NCI-H69 (cell line): ENCODE measurements at places on chromosomes 1 and 21.

GRCh38 chr21:32544697-32545096 is 40.6 kb downstream of the TCP10L start:
- no peak for DNase-seq

DNA sequence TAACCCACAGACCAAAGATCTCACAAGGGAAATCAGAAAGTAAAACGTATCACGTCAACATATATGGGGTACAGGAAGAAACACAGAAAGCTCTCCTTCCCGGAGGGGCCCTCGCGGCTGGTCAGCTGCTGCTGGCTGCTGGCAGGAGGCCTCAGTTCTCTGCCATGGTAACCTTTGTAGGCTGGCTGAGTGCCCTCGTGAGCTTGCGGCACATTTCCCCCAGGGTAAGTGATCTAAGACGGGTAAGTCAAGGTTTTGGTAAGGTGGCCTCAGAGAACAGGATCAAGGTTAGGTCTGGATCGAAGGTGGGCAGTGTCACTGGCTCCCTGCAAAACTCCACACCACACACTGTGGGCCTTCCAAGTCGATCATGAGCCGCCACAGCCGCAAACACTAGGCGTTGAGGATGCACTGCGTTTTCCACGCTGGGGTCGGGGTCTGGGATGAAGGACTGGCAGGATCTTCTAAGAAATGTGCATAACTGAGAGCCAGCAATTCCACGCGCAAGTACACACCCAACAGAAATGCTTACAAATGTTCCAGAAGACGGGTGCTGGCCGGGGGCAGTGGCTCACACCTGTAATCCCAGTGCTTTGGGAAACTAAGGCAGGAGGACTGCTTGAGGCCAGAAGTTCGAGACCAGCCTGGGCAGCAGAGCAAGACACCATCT is 33.9 kb downstream of the WDR4 start:
- no peak for DNase-seq

DNA sequence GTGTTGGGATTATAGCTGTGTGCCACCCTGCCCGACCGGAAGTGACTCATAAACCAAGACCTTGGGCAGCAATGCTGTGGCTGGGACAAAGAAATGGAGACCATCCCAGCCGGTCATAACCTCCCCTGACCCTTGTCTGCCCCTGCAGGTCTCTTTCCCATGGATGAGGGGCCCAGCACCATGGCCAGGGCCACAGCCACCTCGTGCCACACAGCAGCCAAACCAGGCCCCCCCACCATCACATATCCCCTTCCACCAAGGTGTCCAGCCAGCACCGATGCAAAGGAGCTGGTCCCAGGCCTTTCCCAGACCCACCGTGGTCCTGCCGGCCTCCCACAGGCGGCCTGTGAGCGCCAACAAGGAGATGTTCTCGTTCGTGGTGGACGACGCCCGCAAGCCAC is 42.2 kb downstream of the FHAD1 start:
- DNase-seq: no peak

GRCh38 chr1:182770232-182770631 is 19.3 kb upstream of the NPL start:
- DNase-seq: no peak

- DNase-seq: no peak
Measured at GRCh38 chr1:65269612-65270011, 39.7 kb upstream of the DNAJC6 start.

- no peak for DNase-seq
Measured at GRCh38 chr1:71339238-71339637, 258.4 kb upstream of the ZRANB2 start.

DNA sequence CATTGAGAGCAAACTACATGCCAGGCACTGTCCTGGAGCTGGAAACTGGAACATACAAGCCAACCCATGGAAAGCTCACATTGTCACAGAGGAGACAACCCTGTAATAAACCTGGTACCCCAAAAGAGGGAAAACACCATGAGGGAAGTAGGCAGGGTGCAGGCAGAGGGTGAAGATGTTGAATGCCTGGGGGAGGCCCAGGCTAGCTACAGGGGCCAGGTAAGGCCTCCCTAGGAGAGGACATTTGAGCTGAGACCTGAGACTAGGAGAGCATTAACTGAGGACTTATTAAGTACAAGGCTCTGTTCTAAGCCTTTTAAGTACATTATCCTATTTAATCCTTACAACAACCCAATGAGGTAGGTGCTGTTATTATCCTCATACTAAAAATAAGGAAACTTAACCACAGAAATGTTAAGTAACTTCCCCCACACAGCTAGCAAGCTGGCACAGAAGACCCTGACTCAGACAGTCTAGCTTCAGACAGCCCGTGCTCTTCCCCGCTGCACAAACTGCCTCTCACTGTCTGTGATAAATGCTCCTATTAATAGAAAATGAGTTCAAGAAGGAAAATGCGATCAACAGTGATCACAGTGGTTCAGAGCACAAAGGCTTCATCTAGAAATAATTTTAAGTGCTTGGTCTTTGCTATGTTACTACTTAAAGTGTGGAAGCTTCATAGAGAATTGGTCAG is 41.8 kb downstream of the ZNF281 start:
- DNase-seq: no peak

DNA sequence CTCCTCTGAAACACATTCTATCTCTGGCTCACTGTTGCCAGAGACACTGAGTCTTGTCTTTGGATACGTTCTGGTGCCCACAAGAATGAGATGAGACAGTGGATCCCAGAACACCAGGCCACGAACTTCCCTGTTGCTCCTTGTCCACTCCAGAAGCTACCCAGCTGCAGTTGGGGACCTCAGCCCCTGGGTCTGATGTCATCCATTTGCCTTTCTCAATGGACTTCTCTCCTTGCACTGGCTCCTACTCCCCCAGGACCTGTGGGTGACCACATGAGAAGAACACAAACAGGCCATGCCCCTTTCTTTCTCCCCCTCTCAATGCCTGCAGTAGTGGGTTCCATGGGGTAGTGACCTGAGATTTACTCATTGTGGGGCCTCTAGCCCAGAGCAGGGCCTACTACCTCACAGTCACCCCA is 5.9 kb downstream of the NBPF1 start:
- DNase-seq: no peak

GRCh38 chr1:96872757-96873156 is 151.2 kb downstream of the PTBP2 start:
- no peak for DNase-seq

DNA sequence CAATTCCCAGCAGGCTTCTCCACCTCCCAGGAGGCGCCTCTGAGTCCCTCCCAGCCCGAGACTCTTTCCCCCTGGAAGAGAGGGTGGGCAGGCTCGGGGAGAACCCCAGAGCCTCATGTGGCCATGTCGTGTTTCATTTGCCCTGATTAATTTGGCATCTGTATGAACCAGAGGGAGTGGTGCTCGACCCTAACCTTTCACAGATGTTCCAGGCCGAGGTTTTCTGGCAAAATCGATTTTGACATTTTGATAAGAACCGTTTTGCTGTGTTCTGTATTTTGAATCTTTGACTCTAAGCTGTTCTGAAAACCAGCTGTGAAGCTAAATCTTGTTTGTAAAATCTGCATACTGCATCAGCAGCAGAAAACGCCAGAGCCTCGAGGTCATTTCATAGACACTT is 367.4 kb downstream of the CAMTA1 start:
- no peak for DNase-seq

GRCh38 chr1:234139966-234140365 is 233.3 kb upstream of the COA6 start:
- DNase-seq: no peak

GRCh38 chr1:77925956-77926355 is 37.5 kb downstream of the NEXN start:
- DNase-seq: no peak

GRCh38 chr1:226371027-226371694 is 36.7 kb downstream of the PARP1 start:
- no peak for DNase-seq

DNA sequence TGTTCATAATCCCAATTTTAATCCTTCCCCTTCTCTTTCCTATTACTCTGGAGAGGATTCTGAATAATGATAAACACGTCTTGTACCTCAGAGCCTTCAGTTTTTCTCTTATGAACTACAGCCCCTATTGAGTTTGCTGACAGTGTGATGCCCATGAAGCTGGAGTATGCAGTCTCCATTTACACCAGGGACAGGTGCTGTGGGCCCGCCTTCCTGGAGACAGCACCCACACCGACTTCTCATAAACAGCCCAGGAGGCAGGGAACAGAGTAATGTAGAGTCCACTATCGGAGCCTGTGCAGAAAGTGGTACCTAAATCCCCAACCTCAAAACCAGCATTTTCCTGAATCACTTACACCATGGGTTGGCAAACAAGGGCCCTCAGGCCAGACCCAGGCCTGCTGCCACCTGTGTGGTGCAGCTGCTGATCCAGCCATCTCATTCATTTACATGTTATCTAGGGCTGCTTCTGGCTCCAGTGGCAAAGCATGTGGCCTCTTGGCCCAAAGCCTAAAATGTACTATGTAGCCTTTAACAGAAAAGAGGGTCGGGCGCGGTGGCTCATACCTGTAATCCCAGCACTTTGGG is 95.1 kb upstream of the KRTAP19-8 start:
- no peak for DNase-seq

DNA sequence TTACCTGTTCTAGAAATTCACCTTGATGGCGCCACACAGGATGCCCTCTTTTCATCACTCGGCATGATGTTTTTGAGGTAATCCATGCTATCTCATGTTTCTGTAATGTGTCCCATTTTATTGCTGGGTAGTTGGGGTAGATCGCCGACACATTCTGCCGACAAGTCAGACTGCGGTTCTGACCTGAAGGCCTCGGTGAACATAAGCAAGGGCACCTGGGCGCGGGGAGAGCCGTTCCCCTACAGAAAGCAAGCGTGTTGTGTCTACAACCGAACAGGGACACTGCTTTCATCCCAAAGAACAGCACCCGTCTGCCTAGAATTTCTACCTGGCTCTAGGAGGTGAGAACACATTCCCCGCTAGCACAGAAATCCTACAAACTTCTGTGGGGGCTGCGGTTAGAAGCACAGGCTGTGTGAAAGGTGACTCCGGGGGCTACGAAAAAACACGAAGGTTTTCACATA is 149.2 kb downstream of the PPIAL4G start:
- no peak for DNase-seq

- DNase-seq: no peak
Measured at GRCh38 chr1:80982831-80983230, 817.9 kb upstream of the ADGRL2 start.

DNA sequence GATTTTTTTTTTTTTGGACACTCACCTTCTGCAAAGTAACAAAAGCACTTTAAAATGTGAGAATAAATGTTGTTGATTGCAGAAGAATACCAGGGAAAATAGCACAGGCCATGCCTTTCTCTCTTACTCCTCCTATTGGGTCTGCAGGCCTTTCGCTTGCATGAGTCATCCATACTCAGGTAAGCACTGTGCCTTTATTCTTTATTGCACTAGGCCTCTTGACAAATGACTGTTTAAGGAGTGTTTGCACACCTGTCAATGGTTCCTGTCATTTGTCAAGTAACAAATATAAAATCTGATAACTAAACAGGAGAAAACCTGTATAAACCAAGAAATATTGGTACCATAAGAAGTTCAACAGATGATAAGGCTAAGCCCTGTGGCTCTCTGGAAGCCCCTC is 106.5 kb downstream of the RGS7 start:
- peak; percentile 71 for DNase-seq

- no peak for DNase-seq
Measured at GRCh38 chr1:180026556-180026955, 71.9 kb downstream of the CEP350 start.

- no peak for DNase-seq
Measured at GRCh38 chr1:7116001-7116400, 330.7 kb downstream of the CAMTA1 start.

DNA sequence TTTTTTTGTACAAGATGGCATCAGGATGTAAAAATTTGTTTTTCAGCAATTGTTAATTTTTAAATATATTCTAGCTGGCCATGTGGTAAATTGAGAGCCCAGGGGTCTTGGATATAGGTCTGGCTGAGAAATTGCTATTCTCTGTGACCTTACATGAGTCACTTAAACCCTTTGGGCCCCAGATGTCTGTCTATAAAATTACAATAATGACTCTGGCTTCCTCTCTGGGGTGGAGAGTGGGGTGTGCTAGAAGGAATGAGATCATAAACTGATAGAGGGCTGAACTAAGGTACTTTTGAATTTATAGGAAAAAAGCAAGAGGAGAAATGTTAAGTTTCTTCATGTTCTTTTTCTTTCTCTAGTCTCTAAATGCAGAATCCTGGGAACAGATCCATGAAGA is 12.4 kb upstream of the TCHH start:
- peak; percentile 61 for DNase-seq

DNA sequence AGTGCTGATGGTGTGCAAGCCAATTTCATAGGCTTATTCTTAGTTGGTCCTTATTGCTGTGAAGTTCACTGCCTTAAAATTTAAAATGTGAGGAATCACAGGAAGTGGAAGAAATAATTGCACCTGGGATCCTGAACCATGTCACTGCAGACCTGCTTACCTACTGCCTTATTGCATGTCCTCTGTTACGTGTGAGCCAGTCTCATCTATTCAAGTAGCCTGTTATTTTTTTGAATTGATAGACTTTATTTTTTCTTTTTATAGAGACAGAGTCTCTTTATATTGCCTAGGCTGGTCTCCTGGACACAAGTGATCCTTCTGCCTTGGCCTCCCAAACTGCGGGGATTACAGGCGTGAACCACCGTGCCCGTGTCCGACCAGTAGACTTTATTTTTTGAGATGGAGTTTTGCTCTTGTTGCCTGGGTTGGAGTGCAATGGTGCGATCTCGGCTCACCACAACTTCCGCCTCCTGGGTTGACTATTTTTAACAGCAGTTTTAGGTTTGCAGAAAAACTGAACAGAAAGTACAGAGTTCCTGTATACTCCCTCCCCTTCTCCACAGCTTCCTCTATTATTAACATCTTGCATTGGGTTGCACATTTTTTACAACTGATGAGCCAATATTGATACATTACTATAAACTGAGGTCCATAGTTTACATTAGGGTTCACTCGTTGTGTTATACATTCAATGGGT is 14.0 kb upstream of the DISC1 start:
- DNase-seq: no peak

DNA sequence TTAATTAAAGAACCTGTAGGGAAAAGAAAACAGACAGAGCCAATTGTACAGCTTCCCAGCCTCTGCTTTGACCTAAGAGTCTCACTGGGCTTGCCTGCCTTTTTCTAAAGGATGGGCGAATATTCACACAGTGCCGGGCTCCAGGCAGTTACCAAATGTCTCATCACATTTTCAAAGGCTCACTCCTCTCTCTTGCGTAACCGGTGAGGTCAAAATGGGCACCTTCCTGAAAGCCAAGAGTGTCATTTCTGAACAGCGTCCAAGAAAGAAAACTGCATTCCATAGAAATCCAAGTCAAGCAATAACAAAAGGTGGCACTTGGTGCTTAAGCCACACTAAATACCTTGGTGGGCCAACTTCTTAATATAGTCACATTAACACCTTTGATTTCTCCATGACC is 710 bp upstream of the PALMD start:
- peak; percentile 10 for DNase-seq

DNA sequence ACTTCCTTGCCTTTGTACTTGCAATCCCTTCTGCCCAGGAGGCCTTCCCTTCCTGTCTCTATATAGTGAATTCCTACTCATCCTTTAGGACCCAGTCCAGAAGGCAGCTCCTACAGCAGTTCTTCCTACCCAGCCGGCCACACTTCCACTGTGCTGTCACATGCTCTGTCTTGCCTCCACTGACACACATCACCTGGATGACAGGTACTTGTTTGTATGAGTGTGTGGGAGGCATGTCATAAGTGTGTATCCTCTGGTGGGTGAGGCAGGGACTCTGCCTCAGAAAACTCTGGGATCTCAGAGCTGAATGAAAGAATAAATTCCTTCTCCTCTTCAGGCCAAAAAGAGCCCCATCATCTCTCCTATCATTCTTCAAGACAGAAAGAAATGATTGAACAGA is 5.1 kb upstream of the OSCP1 start:
- no peak for DNase-seq
